ENCODE measurements at places on chromosomes 16 and 17.

DNA sequence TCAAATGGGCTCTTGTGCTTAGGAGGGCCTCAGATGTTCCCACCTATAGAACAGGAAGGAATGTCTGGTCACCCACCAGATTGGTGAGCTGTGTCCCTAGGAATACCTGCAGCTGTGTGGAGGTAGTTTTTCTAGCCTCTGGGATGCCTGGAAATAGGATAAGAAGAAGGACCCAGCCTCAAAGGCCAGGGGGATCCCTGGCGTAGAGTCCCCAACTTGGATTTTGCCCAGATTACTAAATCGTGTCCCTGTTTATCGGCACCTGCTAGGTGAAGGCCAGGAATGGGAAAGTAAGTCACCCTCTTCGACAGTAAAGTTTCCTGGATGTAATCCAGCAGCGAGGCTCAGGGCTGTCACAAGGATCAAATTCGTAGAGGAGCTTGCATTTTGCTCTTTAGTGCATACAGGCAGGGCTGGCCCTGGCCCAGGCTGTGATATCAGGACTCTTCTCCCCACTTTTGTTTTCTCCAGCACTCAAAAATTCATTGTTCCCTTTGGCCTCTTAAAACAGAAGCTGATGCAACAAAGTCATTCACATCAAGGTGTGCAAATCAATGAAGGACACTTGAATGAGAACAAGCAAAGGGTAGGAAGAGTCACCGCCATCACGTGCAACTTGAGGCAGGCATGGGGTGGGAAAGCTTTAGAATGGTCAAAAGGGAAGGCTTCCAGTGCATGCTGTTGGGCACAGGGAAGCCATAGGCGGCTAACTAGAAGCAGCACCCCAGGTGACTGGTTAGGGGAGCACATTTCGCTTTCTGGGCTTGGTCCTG, 7.5 kb downstream of the SLC13A2 start:
- H3K36me3 ChIP-seq = no peaks in the 10 kb centered on the region
- H3K27me3 ChIP-seq = no peaks in the 10 kb centered on the region
- no peaks in the 10 kb centered on the region for H3K4me1 ChIP-seq
- no peak overlapping the region for H3K27ac ChIP-seq
- no peak for DNase-seq

DNA sequence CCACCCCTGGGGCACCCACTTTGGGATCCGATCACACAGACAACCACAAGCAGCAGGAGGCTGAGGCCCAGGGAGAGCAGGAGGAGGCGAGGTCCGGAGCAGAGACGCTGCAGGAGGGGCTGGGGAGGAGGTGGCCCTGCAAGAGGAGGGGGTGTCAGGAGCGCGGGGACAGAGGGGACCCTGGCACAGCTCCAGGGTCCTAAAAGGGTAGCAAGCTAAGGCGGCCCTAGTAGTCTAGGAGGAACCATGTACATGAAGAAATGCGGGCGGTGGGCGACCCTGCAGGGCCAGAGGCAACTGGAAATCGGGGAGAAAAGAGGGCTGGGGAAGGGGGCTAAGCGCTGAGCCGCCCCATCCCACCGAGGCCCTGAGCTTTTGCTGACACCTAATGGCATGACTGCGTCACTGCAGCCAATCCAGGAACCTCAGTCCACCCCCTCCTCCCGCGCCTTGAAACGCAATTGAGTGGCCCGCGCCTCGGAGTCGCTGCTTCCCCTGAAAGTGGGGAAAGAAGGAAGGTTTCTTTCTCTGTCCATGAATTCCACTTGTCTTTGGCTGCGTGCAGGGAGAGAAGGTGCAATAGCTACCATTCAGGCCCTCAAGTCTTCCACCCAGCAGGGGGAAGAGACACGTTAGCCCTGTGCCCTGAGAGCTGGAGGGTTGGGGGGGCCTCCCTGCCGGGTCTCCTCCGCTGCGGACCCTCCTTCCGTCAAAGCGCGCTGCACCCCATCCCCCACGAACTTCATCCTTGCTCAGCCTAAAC, 1.8 kb downstream of the ASGR1 start:
- H3K36me3 ChIP-seq = no peaks in the 10 kb centered on the region
- no peaks in the 10 kb centered on the region for H3K27me3 ChIP-seq
- peaks cover 24% of the 10 kb centered on the region for H3K4me1 ChIP-seq
- H3K4me3 ChIP-seq = no peak overlapping the region

DNA sequence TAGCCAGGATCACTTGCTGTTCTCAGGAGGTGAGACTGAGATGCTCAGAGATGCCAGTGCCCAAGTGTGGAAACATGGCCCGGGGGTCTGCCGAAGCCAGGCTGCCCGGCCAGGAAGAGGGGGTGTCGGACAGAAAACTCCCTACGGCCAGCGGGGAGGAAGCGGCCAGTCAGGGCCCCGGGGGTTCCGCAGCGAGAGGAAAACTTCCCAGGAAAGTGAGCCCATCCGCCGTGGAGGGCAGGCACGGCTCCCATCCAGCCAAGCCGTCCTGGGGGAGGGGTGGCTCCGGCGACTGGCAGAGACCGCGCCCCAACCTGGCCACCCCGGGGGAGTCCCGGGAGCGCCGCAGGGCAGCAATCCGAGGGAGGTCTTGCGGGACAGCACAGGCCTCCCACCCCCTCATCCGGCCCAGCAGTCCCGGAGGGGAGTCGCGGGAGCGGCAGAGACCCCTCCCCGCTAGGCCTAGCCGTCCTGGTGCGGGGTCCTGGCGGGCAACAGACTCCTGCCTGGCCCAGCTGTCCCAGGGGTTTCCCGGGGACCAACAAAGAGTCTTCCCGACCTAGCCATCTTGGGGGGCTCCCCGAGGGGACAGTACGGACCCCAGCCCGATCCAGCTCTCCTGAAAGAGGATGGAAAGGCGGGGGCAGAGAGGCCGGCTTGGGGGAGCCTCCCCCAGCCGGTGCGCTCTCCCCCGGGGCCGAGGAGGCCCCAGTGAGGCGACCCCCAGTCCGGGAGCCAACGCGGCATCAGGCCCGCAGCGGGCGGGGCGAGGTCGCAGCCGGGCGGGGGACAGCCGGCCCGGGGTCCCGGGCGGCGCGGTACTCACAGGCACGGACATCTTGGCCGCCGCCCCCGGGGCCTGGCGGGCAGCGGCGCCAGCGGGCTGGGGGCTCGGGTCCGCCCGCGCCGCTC, 13.8 kb upstream of the BCAR1 start:
- DNase-seq = no peak
- H3K27ac ChIP-seq = no peak overlapping the region
- no peaks in the 10 kb centered on the region for H3K36me3 ChIP-seq
- peaks cover 62% of the 10 kb centered on the region for H3K27me3 ChIP-seq
- H3K4me1 ChIP-seq = peaks cover 14% of the 10 kb centered on the region
- H3K4me3 ChIP-seq = no peak overlapping the region

- H3K27me3 ChIP-seq = no peaks in the 10 kb centered on the region
- H3K4me3 ChIP-seq = no peak overlapping the region
- H3K27ac ChIP-seq = no peak overlapping the region
- H3K36me3 ChIP-seq = no peaks in the 10 kb centered on the region
- H3K4me1 ChIP-seq = no peaks in the 10 kb centered on the region
These were observed 406.2 kb downstream of the GRIN2A start for GRCh38 chr16:9775998-9776397.

- peaks cover 13% of the 10 kb centered on the region for H3K4me1 ChIP-seq
- no peak for DNase-seq
- no peak overlapping the region for H3K27ac ChIP-seq
- no peak overlapping the region for H3K4me3 ChIP-seq
- no peaks in the 10 kb centered on the region for H3K36me3 ChIP-seq
These were observed 4.9 kb upstream of the RUSF1 start for GRCh38 chr16:31513126-31513525.

DNA sequence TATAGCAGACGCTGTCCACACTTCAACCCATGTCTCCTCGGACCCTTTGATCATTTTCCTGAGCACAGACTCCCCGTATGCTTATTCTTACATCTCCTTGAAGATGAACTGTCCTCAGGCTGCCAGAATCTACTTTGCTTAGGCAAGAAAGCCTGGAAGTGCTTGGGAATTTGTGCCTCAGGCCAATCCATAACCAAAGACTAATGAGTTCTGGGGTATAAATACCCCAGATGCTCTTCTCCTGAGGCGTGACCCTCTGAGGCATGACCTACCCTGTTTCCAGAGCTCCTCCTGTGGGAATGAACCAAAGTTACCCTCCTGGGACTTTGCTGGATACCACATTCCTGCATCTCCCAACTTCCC, 10.1 kb upstream of the TEKT3 start:
- H3K4me1 ChIP-seq = no peaks in the 10 kb centered on the region
- no peaks in the 10 kb centered on the region for H3K36me3 ChIP-seq
- DNase-seq = no peak
- H3K4me3 ChIP-seq = no peak overlapping the region
- H3K27me3 ChIP-seq = peaks cover 8% of the 10 kb centered on the region

DNA sequence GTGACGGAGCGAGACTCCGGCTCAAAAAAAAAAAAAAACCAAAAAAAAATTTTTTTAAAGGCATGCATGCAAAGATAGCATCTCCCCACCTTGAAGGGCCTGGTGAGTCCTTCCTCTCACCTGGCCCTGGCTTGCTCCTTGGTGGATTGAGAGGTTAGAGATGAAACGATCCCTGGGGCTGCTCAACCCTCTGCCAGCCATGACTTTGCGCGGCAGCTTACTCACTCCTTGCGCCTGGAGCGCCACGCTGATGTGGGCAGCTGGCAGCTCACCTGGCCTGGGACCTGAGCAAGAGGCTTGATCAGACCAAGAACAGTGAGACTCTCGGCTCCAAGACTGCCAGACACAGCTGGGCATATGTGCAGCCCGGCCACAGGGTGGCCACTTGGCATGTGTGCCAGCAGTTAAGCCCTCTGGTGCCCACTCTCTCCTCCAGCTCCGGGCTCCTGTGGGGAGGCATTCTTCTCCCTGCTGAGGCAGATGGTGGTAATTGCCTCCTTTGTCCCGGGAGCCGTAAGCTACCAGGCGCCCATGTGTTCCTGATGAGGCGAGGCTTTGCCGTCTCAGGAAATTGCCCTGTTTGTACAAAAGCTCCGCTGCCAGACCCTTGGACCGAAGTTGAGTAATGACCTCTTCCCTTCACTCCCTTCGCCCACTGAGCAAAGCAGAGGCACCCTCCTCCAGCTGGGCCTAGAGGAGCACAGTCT, 5.1 kb upstream of the EVPL start:
- H3K36me3 ChIP-seq = no peaks in the 10 kb centered on the region
- H3K4me1 ChIP-seq = peaks cover 8% of the 10 kb centered on the region
- no peak overlapping the region for H3K4me3 ChIP-seq
- H3K27ac ChIP-seq = no peak overlapping the region
- no peaks in the 10 kb centered on the region for H3K27me3 ChIP-seq

- H3K36me3 ChIP-seq = no peaks in the 10 kb centered on the region
- no peak overlapping the region for H3K27ac ChIP-seq
- peaks cover 6% of the 10 kb centered on the region for H3K27me3 ChIP-seq
- DNase-seq = no peak
- no peak overlapping the region for H3K4me3 ChIP-seq
These were observed 7.1 kb downstream of the NXPH3 start for GRCh38 chr17:49582789-49583188.

DNA sequence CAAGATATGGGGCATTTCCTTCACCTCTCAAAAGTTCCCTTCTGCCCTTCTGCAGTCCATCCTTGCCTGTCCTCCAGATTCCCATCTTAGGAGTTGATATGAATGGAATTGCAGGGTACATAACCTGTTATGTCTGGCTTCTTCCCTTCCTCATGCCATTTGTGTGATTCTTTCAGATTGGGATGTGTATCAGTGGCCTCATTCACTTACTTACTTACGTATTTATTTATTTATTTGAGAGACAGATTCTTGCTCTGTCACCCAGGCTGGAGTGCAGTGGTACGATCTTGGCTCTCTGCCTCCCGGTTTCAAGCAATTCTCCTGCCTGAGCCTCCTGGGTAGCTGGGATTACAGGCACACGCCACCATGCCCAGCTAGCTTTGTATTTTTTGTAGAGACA, 6.2 kb upstream of the TMEM94 start:
- no peak overlapping the region for H3K27ac ChIP-seq
- H3K4me3 ChIP-seq = no peak overlapping the region
